ENCODE measurements at places on chromosomes 12 and 14.

DNA sequence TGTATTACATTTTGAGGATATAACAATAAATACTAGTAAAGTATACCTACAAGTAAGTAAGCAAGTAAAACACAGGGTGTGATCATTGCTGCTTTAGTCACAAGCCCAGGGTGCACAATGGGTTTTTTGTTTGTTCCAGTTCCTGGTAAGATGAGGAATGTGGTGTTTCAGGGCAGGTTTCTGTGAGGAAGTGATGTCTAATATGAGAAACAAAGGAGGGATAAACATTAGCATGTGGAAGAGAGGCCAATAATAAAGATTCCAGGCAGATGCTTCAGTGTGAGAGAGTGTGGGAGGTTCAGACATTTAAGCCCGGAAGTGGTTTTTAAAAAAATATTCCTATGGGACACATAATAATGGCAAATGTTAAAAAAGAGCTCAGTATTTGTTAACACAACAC is 808.1 kb upstream of the USP15 start:
- no peak for DNase-seq

GRCh38 chr12:68977335-68977734 is 44.4 kb upstream of the CPM start:
- DNase-seq: no peak

DNA sequence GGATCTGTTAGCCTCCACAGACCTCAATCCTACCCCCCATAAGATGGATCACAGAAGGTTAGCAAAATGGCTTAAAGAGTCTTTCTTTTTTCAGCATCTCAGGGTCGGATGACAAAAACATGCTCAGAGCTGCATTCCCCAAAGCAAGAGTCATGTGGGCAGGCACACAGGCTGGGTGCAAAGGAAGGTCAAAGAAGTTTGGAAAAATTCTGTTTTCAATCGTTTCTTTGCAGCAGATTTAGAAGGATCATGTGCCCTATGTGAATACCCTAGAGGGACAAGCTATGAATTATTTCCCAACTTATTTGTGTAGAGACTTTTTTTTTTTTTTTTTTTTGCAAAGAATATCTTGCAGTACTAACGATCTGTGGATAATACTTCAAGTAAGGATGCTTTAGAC is 845.4 kb downstream of the VRK1 start:
- no peak for DNase-seq

- DNase-seq: no peak
Observed at GRCh38 chr14:55160989-55161388, 30.4 kb downstream of the DLGAP5 start.

DNA sequence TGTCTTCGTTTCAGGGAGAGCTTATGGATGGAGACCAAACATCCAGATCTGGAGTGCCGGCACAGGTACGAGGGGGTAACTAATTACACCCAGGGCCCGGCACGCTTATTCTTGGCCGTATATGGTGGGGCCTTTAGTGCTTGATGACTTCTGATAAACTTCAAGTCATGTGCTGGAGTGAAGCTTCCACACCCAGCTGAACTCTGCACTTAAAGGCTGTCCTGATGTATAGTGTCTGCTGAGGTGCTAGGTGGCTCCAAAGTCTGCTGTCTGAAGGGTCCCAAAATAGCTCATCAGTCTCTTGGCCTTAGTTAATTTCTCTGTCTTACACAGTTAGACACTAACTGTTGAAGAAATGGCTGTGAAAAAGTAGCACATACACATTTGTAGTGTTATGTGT is 17.9 kb downstream of the RNF34 start:
- DNase-seq: no peak

DNA sequence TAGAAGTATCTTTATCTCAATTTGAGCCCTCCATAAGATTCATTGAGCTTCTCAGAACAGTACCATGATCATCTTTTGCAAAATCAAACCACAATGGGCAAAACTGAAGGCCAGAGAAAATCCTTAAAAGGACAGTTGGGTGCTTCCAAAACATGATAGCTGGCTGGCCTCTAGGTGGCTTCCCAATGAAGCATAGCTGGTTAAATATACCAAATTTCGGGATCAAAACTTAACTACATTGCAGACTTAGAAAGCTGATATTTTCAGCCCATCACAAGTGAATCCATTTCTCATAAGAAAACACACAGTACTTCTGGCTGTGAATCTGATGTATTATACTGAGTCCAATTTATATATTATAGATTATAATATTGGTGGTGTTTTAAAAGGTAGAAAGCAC is 15.3 kb upstream of the PIK3C2G start:
- no peak for DNase-seq

GRCh38 chr12:92294676-92295440 is 149.2 kb upstream of the BTG1 start:
- DNase-seq: no peak

DNA sequence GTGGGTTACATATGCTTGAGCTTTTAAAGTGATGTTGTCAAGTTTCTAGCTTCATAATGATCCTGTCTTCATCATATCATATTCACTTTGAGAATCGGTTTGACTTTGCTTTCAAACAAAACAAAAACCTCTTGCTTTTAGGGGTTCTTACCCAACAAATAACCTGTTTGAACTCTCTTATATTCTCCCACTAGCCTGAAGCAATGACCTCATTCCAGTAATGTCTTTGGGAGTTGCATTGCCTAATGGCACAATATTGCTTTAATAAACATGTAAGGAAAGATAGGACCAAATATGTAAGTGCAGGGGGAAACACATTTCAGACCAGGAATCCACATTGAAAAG is 27.7 kb downstream of the WBP11 start:
- no peak for DNase-seq

DNA sequence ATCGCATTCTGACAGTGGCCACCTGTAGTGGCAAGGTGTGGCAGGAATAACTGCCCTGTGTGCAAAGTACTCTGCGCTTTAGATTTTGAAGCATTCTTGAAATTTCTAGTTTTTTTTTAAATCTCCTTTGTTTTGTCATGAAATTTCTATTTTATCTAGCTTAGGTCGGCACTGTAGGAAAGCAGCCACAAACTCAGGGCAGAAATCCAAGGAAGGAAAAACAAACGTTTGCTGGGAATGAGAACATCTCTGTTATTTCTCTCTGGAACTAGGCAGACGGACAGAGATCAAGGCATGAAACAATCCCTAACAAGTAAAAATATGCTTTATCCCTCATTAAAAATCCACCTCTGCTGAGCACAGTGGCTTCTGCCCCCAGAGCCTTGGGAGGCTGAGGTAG is 1.3 kb upstream of the NR2C1 start:
- DNase-seq: no peak

GRCh38 chr12:71397433-71397954 is 42.1 kb upstream of the LGR5 start:
- DNase-seq: no peak

DNA sequence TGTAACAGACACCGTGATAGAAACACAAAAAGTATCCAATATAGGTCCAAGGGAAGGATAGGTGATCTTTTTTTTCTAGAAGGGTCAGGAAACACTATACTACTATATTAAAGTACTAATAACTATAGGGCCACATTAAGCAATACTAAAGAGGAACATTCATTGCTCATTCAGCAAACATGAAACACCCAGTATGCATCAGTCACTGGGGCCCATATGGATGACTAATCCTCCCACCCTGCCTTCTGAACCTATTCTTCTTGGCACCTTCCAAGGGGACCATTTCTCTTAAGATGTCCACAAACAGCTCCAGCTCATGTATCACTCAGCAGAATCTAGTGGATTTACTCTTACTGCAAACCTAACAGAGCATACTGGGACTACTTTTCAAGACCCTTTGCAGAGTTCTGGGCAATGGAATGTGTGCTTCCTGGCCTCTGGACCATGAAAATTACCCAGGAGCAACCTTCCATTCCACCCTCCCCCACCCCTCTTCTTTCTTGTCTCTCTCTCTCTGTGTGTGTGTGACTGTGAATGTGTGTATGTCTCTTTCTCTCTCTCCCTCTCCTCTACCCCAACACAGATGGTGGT is 187.9 kb downstream of the EPS8 start:
- DNase-seq: no peak

Data from ovary (tissue), 10 donors.